ENCODE measurements at places on chromosomes 3 and 15. TPM values are rescaled to one million over a fixed set of nuclear protein-coding genes. Genes with fewer than 3 reads are reported as not detected.

GRCh38 chr15:66722757-66723540, 20.9 kb downstream of the SMAD6 start:
- no peak for DNase-seq

DNA sequence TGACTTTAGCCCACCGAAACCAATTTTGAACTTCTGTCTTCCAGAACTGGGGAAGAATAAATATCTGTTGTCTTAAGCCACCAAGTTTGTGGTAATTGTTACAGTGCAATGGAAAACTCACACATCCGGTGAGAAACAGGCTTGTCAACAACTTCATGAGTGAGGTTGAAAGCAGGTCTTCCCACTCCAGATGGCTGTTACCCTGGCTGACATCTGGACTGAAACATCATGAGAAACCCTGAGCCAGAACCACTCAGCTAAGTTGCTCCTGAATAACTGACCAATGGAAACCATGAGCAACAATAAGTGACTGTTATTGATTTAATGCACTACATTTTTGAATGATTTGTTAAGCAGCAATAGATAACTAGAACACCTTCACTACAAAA, 10.3 kb downstream of the ACSBG1 start:
- DNase-seq, result no peak

- no peak for DNase-seq
Measured at GRCh38 chr15:89820666-89821611, 6.3 kb upstream of the ANPEP start.

- no peak for DNase-seq
Measured at GRCh38 chr3:98014268-98014585, 20.9 kb downstream of the GABRR3 start.

GRCh38 chr3:129034642-129035041, 25.9 kb upstream of the GP9 start:
- DNase-seq, result no peak

The PLD1 gene
- 4.1 TPM for total RNA-seq

- no peak for DNase-seq
Measured at GRCh38 chr3:22450786-22451400, 699.9 kb upstream of the ZNF385D start.

DNA sequence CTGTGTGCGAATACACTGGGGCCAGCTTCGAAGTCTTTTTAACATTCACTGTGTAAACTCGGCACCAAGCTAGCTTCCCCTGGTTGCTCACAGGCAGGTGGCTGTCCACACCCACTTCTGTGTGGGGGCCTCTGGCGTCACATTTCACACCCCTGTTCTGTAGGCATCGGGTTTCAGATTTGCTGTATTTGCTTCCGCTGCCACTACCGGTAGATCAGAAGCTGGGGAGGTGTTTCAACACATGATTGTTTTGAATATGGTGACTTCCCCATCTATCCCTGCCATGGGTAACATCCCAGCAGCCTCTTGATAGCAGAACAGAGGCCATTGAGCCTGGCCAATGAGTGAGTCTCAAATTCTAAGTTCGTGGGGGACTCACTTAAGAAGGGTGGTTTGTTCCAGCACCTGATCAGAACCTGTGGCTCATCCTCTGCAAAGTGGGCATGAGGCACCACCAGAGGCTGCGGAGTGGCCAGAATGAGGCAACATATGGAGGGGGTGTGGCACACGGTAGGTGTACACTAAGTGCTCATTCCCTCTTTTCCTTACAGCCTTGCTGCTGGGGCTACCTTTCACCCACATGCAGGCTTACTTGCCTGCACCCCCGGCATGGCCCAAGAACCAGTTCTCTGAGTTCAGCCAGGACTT, 61.5 kb downstream of the IQSEC1 start:
- peak; percentile 85 for DNase-seq

GRCh38 chr3:194470615-194471014, 16.2 kb downstream of the ATP13A3 start:
- no peak for DNase-seq

The STRIT1 gene
- total RNA-seq, result not detected

The RGMA gene
- total RNA-seq, result 0.53 TPM

DNA sequence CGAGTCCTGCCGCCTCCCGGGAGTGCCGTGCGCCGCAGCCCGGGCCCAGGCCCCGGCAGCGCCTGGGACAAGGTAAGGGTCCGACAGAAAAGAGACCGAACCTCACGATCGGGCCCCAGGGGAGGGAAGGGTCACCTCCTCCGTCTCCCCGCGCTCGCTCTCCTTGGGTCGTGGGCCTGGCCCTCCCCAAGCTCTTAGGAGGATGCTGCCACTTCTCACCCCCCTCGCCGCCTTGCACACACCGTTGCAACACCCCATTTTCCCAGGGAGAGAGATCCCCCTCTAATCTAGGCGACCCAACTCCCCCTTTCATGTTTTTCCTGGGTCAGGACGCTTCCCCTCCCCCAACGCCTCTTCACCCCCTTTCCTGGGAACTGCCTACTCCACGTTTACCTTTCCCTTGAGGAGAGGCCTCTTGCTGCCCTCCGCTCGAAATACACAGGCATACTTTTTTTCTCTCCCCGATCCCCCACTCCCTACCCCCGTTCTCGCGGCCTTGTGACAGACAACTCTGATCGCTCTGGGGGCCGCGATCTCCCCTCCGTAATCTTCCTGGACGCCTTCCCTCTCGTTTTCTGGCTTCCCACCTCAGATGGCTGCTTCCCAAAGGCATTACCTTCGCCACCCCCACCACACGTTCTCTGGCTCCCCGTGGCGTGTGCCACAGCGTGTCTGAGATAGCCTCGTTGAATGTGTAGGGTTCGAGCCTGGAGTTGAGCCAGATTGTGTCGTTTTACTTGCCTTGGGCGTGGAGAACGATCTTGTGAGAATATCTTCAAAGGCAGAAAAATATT, 688 bp downstream of the SETD5 start:
- DNase-seq, result peak; percentile 49

GRCh38 chr3:33826688-33827087, 28.3 kb downstream of the PDCD6IP start:
- no peak for DNase-seq

DNA sequence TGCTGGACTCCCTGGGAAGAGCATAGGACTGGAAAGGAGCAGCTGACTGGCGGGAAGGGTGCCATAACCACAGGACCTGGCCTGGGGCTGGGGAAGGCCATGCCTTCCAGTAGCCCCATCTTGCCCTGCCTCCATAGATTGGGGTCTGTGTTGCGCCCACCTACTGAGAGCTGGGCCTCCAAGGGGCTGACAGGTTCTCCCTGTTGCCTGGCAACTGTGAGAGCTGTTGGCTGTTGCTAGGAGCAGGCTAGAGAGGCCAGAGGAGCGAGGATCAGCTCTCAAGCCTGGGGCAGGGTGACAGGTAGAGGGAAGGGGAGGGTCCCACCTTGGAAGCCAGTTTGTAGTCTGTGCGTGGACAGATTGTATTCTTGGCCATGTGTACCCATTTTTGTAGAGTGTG, 2.8 kb upstream of the GNAI2 start:
- no peak for DNase-seq

- peak; percentile 79 for DNase-seq
Measured at GRCh38 chr3:122092460-122093165, 37.5 kb downstream of the CD86 start.

- no peak for DNase-seq
Measured at GRCh38 chr3:44326515-44326914, 12.1 kb upstream of the TCAIM start.

The CCR8 gene
- 1.2 TPM for total RNA-seq

- DNase-seq, result no peak
Measured at GRCh38 chr3:96852849-96853248, 38.5 kb downstream of the EPHA6 start.

GRCh38 chr15:56871185-56871584, 47.3 kb upstream of the TCF12 start:
- DNase-seq, result no peak

The BTLA gene
- 21.3 TPM for total RNA-seq

GRCh38 chr15:82781349-82781748, 24.5 kb downstream of the FSD2 start:
- no peak for DNase-seq

DNA sequence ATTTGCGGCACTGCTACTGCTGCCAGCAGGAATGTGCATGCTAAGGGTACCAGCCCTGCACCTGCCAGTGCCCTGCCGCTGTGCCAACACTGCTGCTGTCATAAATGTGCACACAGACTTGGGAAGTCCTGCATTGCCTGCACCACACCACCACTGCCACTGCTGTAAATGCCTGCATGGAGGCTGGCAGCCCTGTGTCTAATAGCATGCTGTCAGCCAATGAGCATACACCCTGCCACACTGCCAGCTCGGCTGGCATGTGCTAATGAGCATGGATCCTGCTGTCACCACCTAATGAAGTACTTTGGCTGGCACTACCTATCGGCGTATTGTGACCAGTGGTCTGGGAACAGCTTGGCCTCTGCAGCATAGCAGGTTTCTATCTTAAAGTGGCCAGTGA, 981.8 kb upstream of the GBE1 start:
- no peak for DNase-seq

DNA sequence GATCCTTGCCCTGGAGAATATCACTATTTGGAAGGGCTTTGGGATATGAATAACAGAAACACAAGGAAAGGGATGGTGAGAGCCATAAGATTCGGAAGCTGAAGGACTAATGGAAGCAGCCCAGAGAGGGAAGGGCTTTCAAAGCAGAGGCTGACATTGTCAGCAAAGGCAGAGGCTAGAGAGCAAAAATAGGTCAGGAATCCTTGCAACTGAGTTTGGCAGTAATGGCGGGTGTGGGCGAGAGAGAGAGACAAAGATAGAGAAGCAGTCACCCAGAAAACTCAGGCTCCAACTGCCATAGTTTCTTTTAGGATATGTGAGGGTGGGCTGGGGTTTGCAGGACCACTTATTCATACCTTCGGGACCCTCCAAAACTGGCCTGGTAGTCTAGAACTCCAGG, 248.6 kb downstream of the OPA1 start:
- no peak for DNase-seq

DNA sequence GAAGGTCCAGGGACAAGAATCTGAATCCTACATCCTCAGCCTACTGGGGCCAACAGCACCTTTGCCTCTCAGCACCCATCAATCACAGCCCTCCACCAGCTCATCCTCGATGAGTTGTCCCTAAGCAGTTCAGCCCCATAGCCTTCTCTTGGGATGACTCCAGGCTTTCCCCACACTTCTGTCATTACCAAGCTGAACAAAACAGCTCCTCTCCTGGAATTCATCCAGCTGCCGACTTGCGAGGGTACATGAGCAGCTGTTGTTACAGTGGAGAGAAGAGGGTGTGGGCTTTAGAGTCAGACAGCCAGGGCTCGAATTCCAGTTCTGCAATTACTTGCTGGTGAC, 69.0 kb upstream of the THBS1 start:
- no peak for DNase-seq

DNA sequence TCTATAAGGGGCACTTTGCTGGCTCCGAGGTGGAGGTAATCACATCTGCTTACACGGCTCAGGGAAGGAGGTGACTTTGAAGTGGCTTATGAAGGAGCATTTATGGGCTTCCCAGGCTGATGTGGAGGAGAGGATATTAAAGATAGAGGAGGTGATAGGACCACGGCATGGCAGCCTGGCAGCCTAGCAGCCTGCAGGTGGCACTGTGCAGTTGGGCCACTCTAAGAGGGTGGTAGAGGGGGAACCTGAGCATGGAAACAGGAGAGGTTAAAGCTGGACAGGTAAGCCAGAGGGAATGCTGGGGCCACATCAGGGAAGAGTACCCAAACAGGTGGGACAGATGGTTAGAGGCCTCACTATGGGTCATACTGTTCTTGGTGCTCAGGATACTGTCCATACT, 375.0 kb downstream of the WDR72 start:
- no peak for DNase-seq

The ZDHHC23 gene
- total RNA-seq, result 4.5 TPM

GRCh38 chr3:148953094-148953493, 38.2 kb upstream of the GYG1 start:
- no peak for DNase-seq

DNA sequence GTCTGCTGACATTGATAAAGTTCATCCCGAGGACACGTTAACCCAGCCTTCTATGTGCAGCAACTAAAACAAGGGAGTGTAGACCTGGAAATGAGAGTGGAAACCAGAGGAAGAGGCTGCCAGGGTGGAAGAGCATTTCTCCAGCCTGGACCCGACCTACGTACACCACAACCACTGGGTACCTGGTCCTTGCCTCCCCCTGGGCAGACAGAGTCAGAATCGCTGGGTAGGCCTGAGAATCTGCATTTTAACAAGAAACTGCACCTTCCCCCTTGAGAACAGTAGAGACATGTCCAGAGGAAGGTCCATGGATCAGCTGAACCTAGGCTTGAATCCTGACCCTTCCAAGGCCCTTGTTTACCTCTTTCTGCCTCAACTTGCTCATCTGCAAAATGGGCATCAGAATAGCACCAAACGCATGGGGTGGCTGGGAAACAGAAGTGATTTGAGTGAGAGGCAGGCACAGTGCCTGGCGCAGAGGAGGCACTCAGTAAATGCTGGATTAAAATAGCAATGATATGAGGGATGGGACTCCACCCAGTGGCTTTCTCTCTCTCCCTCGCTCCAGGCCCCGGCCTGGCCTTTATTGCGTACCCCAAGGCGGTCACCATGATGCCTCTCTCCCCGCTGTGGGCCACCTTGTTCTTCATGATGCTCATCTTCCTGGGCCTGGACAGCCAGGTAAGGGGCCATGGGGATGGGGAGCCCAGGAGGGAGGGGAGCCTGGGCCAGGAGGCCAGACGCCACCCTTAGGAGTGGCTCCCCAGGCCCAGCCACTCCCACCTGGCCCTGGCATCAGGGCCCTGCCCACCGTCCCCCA, 66.9 kb upstream of the SLC6A1 start:
- DNase-seq, result no peak

GRCh38 chr15:49721621-49722020, 100.8 kb downstream of the DTWD1 start:
- no peak for DNase-seq

- DNase-seq, result no peak
Measured at GRCh38 chr3:173976281-173976680, 578.7 kb downstream of the NLGN1 start.

DNA sequence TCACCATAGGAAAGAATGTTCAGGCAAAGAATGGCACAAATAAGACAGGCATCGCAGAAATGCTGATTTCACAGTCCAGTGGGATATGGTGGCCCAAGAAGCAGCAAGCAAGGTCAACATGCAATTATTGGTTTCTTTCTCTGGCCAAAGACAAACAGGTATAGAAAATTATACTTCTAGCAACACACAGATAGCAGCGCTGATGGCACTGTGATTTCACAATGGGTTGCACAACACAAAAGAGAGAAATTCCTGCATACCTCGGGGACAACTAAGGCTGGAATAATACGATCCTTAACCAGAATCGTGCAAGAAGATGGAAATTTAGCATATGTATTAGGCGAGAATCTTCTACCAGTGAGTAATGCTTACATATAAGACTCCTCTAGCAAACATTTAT, 76.3 kb upstream of the NR2F2 start:
- DNase-seq, result no peak

The SCAP gene
- 57.3 TPM for total RNA-seq

GRCh38 chr3:177928172-177928873, 607.9 kb upstream of the KCNMB2 start:
- DNase-seq, result no peak

GRCh38 chr3:186974824-186975313, 44.5 kb downstream of the ST6GAL1 start:
- DNase-seq, result no peak

- DNase-seq, result no peak
Measured at GRCh38 chr3:9047452-9048346, 84.4 kb upstream of the RAD18 start.

- no peak for DNase-seq
Measured at GRCh38 chr3:195566797-195567196, 16.9 kb downstream of the APOD start.
